ENCODE measurements at places on chromosomes 4 and X.

DNA sequence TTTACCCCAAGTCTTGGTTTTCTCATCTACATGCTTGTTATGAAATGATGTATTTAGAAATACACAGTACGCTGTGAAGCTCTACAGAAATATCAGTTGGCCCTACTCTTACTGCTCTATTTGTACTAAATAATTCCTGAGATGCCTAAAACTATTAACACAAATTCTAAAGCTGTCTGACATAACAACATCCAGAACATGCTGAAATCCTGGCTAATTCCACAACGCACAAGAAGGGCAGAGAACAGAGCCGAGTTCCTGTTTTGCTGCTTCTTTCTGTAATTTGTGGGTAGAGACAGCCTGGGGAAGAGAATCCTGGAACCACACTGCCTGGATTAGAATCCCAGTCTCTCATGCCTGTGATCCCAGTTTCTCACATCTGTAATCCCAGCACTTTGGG is 59.0 kb downstream of the ZNF827 start:
- DNase-seq = no peak

GRCh38 chrX:9884031-9884779 is 83.0 kb upstream of the CLDN34 start:
- DNase-seq = no peak

- DNase-seq = no peak
These were observed 58.2 kb upstream of the TRIM2 start for GRCh38 chr4:153146031-153146430.

- DNase-seq = no peak
These were observed 23.2 kb downstream of the APOO start for GRCh38 chrX:23884427-23885024.

- DNase-seq = no peak
These were observed 53.2 kb downstream of the MAML3 start for GRCh38 chr4:140100771-140101170.

DNA sequence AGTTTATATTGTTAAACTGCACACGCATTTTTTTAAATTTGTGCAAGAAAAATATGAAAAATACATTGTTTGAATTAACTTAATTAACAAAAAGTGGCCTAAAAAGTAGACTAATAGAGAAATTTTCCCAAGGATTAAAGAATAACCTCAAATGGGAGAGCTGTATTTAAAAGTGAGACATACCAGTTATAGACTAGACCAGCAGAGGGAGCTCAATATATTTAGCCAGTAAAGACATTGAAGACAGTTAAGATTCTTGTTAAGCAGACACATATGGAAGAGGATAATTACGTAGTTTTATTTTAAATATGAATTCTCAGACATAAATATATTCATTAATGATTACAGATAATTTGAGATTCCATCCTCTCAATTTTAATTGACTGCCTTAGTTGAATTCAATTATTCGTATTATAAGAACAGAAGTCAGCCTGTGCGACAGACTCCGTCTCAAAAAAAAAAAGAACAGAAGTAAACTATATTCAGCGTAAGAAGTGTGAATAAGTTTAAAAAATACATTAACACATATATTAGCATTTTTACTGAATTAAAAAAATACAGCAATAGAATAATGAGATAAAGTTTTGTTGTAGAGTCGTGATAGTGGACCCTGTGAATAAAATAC is 64.8 kb downstream of the GLRA3 start:
- no peak for DNase-seq

DNA sequence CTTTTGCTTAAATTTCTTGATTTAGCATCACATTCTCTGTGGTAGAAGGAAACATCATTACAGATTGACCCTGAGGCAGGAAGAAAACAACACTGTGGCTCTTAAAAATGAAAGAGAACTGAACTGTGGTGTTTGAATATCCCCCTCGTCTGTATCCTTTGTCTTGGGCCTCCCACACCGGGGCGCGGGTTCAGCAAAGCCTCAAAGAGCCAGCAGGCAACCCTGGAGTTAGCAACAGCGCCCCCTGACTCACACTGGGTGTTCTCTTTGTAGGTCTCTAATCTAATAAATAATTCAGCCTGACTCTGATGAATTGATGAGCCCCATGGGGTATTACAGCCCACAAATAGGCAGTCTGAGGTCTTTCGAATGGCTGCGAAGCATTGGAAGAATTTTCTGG is 46.1 kb upstream of the CTSO start:
- no peak for DNase-seq

GRCh38 chr4:47486231-47486673 is 1.2 kb downstream of the ATP10D start:
- no peak for DNase-seq

DNA sequence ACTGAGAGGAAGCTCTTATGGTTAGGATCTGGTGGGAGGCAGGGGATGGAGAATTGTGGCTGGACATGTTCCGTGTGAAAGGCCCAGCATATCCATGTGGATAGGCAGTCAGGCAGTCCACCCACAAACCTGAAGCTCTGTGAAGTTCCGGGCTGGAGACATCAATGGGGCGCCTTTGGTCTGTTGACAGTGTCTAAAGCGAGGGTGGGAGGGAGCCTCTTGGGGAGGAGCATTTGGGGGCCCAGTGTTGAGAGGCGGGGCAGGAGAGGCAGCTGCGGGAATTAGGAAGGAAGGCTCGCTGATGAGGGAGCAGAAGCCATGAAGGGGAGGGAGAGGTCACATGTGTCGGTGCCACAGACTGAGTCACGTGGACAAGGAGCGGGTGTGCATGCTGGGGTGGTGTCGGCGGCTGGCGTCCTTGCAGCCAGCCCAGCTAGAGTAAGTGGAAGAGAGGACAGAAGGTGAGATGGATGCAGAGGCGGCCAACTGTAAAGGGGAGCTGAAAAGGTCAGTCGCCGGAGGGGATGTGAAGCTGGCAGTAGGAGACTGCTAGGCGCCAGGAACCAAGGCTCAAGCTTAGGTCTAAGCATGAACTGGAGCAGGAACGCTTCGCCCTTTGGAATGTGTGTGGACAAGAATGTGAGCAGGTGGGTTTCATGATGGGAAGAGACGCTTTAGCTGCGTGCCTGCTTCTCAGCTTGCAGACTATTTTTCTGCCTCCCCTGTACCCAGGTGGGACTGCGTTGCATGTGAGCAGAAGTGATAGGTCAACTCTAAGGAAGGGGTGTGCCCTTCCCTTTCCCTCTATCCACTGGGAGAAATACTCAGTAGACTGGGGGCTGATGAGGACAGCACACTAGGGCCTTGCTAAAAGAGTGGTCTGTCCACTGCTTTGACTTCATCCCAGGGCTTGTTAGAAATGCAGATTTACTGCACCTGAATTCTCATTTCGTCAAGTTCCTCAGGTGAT is 44.0 kb upstream of the TLR2 start:
- no peak for DNase-seq

GRCh38 chr4:159549098-159549518 is 446.2 kb downstream of the RAPGEF2 start:
- DNase-seq = no peak

DNA sequence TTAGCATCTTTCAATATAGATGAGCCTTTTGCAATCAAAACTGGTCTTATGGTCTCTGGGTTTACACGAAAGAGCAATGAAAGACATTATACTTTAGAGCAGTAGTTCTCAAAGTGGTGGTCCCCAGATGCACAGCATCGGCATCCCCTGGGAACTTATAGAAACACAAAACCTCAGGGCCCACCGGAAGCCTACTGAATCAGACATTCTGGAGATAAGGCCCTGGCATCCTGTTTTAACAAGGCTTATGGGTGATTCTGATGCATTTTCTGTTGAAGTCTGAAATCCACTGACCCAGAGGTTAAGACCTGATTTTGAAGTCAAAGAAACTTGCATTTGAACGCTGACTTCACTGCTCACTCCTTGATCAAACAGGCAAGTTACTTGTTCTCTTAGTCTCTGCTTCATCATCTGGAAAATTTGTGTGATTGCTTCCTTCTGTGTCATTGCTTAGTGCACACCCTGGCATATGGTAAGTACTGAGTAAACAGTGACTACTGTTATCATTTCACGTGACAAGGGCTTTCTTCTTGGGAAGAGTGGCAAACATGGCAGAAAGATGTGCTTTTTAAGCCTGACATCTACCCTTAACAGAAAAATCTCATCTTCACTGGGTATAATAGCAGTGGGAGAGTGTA is 14.5 kb downstream of the CHRNA9 start:
- no peak for DNase-seq

DNA sequence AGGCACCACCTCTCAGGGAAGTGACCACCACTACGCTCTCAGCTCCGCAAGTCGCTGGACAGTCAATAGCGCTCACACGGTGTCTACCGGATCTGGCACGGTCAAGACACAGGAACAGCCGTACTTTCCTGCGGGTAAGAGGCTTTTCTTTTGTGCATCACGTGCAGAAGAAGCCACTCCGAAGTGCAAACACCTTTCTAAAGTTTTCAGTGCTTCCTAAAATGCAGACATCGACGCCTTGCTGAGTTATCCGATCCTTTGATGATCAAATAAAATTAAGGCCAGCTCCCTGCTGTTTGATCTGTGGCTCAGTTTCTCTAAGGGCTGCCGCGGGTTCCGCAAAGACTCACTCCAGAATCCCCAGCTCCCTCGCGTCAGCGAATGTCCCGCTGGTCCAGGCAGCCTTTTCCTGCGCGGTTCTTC is 71.8 kb downstream of the FBXO8 start:
- no peak for DNase-seq

DNA sequence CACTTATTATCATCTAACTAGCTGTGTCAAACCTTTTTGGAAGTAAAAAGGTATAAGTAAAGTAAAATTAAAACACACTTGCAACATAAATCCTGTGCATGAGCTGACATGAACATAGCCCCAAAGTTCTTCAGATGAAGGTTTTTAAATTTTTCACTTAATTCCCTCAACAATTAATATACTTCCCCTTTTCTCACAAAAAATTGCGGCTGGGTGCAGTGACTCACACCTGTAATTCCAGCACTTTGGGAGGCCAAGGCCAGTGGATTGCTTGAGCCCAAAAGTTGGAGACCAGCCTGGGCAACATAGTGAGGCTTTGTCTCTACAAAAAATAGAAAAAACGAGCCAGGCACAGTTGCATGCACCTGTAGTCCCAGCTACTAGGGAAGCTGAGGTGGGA is 16.8 kb downstream of the RASGEF1B start:
- DNase-seq = no peak

- DNase-seq = no peak
These were observed 106.8 kb upstream of the RAI2 start for GRCh38 chrX:17967888-17968287.

DNA sequence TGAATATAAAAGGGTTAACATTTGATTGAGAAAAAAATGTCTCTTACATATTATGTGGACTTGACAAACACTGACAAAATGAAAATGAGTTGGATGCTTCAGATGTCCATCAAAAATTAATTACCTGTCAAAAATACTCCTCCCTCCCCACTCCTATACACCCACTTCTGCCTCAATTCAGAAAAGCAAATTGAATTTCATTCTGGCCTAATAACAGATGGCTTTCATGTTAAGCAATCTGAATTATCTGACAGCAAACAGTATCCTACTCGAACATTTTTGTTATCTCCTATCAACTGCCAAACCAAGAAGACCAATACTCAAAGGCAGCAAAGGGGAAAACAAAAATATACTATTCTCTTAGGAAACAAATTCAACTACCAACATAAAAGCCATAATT is 44.0 kb downstream of the ATP8A1 start:
- DNase-seq = no peak
